Activated naive CD4-positive, alpha-beta T cell (primary cell): ENCODE measurements at places on chromosomes 5 and 9.

- DNase-seq = no peak
Observed at GRCh38 chr5:36743891-36744772, 132.4 kb upstream of the NIPBL start.

GRCh38 chr5:11084111-11084510 is 323.1 kb upstream of the DAP start:
- no peak for DNase-seq

DNA sequence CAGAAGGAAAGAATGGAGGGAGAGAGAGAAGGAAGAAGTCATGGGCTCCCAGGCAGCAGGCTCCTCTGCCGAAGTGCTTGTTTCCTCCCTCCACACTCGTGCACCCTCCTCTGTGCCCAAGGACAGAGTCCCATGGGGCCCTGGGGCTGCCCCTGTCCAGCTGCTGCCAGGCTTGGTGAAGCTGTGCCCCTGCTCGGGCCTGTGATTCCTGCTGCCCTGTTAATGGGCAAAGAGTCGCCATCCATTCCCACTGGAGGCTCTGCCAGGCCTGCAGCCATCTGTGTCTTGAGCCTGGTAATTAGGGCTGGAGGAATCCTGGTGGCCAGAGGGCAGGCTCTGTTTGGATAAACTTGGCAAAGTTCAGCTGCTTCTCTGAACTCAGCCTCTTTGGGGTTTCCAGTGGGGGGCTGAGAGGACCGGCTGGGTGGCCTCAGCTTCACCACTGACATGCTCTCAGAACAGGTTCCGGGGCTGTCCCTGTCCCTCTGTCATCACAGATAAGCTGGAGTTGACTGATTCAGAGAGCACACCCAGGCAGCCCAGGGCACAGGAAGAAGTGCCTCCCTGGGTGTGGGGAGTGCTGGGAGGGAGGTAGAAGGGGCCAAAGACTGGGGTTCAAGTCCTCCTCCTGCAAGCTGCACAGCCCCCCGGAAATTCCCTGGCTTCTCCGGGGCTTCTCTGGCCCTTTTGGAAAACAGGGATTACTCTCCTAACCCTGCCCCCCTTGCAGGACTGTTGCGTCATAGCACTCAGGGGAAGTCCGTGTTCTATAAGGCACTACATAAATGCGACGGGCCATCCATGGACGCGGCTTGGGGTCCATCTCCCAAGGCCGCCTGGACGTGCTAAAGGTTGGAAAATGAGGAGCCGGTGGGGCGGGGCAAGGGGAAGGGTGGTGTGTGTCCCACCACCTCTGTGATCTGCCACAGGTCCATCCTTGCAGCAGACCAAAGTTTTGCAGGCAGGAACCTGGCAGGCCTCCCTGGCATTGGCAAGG is 154.8 kb downstream of the PAX5 start:
- DNase-seq = no peak

DNA sequence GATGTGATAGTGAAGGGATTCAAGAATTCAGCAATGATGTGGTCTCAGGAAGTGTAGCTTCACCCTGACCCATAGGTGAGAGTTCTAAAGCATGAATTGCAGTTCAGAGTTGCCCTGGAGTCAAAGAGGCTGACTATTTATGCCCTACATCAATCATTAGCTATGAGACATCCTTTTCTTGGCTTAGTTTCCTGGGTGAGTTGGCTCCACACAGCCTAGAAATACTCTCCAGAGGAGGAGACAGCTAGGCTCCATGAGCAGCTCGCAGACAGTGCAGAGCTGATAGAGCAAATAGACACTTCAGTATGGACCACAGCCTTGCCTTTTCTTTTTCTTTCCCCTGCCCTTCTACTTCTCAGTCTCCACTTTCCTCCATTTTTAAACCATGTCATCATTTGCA is 1651.8 kb downstream of the MAT2B start:
- DNase-seq = no peak

- no peak for DNase-seq
Observed at GRCh38 chr5:11683666-11684065, 220.6 kb downstream of the CTNND2 start.

DNA sequence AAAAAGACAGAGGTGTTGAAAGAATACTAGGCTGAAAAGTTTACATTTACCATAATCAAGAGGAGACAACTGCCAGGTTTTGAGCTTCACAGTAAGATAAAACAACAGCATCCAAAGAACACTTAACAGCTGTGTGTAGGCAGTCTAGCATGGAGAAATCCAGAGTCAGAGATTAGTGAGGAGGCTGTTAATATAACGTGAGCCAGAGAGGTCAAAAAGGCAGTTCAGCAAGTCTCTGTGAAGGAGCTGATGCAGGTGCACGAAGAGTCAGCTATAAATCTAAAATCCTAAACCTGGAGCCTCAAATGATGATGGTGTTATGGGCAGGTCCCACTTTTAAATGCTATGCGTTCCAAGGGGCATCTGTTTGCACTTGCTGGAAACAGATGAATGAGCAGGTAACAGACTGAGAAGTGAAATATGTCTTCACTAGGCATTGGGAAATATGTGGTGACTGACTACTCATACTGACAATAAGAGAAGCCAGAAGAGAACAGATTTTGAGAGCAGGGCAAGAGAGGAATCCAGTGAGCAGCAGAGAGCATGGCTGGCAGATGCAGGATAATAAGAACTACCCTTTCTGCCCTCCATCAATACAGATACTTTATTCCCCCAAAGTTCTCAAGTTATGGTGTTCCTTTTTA is 8.7 kb downstream of the APTX start:
- no peak for DNase-seq

DNA sequence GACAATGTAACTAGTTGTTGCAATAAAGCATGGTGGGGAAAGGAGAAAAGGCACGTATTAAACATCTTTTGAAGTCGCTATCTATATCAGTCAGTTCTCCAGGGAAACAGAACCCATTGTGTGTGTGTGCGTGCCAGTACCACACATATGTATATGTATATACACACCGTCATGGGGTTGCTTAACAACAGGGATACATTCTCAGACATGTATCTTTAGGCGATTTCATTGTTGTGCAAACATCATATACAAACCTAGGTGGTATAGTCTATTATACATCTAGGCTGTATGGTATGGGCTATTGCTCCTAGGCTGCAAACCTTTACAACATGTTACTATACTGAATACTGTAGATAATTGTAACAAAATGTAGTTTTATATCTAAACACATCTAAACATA is 2.3 kb downstream of the CDKN2B-AS1 start:
- no peak for DNase-seq

- DNase-seq = no peak
Observed at GRCh38 chr9:89879701-89880100, 274.9 kb downstream of the GADD45G start.

DNA sequence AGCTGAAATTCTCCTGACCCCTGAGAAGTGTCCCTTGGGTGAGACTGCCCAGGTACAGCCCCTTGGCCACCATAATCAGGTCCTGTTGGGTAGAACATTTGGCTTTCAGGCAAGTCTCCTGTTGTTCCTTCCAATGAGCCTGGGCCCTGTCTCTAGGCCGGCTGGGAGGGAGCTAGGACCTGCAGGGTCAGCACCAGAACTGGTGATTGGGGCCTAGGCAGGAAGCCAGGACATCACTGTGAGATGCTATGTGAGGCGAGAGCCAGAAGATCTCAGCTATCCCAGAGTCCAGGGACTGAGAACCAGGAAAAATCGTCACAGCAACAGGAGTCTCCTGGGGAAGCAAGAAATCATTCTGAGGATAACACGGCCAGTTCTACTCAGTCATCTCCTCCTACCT is 51.5 kb downstream of the PCDH1 start:
- no peak for DNase-seq

DNA sequence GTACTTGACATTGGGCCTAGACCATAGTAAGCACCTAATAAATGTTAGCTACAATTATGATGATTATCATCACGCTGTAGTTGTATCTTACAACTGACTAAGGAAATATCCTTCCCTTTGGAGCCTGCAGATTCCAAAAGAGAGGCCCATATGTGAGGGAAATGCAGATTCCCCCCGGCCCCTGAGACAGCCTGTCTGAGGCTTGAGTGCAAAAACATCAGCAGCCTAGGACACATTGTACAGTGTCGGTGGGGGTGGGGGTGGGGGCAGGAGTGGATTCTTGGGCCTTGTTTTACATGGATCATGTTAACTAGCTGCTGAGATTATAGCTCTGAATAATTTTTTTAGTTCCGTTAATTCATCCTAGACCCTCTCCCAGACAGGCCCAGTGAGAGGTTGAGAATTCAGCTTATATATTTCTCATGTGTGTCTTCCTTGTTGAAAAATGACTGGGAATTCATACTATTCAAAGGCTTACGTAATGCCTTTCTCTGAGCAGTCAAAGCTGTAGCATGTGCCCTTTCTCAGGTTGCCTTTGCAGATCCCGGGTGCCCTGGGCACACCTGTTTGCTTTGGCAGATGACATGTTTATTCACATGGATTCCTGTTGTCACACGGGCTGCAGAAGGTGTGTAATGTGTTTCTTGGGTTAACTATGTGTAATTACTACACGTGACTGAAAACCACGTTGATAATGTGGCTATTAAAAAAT is 262.8 kb downstream of the NR3C1 start:
- DNase-seq = no peak

- DNase-seq = no peak
Observed at GRCh38 chr5:180866985-180867384, 5.9 kb upstream of the ZFP62 start.

GRCh38 chr9:118595719-118596305 is 773.4 kb downstream of the BRINP1 start:
- no peak for DNase-seq

DNA sequence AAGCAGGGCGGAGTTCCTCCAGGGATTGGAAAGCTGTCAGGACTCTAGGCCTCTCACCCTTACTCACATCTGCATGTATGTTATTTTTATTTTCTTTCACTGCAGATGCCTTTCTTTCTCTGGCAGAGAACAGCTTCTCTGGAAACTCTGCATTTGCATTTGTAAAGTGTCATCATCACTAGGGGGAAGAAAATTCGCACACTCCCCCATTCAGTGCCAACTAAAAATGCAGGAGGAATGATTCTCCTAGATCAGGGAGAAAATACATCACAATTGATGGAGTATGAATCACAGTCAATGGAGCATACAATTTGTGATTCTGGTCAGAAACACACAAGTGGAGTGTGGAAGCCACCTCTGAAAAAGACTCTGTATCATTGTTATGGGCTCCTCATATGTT is 351.4 kb upstream of the FTMT start:
- DNase-seq = no peak

DNA sequence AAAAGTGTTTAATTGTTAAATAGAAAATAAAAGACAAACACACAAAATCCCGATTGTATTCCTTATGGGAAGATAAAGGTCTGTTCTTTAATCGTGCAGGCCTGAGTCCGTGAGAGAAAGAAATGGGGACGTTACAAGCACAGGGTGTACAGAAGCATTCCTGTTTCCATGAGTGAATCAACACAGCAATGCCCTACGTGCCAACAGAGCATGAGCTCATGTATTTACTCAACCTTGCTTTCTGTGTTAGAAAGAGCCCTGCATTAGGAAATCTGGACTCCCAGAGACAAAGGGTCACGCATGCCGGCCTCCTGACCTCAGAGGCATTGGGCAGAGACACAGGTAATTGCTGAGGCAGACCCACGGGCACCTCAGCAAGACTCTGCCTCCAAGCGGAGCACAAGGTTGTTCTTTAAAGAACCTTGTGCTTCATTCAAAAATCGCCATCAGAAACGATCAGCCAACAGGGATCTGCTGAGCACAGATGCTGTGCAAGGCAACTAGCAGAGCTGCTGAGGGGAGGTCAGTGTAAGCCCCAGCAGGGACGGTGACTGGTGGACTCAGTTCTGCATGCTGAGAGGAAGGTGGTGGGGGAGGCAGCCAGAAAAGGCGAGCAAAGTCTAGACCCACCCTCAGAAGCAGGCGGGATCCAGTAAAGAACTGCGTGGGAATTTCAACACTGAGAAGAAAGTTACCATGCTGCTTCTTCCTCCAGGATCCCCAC is 101.0 kb downstream of the TLE1 start:
- no peak for DNase-seq

DNA sequence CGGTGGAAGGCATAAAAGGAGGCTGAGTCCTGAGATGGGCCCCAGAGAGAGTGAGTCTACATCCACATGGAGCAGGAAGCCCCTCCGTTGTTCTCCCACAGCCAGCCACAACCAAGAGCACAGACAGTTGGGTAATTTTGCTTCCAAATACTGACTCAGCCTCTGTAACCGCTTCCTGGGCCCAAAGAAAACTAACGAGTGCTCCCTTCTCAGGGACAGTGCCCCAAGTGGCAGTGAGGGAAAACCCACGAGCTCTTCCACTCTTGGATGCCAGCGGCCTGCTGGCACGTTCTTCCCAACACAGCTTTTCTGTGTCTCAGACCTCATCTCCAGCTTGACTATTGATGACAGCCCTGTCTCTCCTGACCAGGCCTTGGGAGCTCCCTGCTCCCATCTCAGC is 207.6 kb downstream of the FSTL4 start:
- no peak for DNase-seq

GRCh38 chr9:125391704-125392103 is 130.1 kb downstream of the GAPVD1 start:
- no peak for DNase-seq

GRCh38 chr5:145393426-145393825 is 441.7 kb downstream of the PRELID2 start:
- DNase-seq = no peak

- DNase-seq = no peak
Observed at GRCh38 chr9:112051812-112052211, 123.3 kb downstream of the SUSD1 start.

DNA sequence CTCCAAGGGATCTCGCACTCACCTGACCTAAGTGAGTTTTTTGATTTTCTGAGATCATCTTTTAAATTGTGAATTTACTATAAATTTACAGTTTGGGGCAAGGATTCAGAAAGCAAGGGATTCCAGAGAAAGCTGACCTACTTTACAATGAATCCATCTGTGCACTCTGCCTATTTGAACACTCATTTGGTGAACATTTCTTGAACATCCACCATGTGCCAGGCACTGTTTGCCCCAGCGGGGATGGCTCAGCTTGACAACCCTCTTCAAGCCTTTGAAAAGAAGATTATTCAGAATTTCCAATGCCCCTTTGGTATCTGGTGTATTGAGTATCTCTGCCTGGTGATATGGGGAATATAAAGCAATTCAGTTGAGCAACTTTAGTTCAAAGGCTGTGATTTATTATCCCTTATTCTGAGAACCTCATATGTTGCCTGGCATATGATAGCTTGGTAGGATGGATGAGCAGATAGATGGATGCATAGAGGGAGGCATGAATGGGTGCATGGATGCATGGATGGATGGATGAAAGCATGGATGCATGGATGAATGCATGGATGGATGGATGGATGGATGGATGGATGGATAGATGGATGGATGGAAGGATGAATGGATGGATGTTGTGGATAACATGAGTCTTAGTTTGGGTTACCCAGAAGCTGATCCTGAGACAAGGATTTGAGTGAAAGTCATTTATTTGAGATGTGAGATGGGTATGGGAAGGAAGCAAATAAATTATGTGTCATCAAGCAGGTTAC is 149.7 kb upstream of the ZNF366 start:
- no peak for DNase-seq
